Type B pancreatic cell (in vitro differentiated cells): ENCODE measurements at places on chromosomes 7 and 10.

- DNase-seq, result no peak
These were observed 258.1 kb upstream of the C7orf33 start for GRCh38 chr7:148332191-148333186.

DNA sequence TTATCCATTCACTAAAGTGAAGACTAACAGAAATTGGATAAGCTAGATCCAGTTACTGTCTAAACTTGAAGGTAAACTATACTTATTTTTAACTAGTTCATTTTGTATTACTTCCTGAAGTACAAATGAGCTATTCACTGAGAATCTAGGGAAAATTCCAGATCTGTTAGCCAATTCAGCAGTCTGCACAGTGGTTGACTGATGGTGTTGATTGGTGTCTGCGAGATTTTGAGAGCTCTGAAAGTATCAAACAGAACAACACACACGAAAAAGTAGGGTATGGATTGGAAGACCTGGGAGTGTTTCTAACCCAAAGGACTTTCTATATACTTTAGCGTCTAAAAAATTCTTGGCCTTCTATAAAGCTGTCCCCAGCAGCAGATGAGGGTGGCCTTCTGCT is 33.6 kb upstream of the AGR2 start:
- DNase-seq, result no peak

GRCh38 chr7:19932549-19933249 is 159.3 kb upstream of the TMEM196 start:
- no peak for DNase-seq

DNA sequence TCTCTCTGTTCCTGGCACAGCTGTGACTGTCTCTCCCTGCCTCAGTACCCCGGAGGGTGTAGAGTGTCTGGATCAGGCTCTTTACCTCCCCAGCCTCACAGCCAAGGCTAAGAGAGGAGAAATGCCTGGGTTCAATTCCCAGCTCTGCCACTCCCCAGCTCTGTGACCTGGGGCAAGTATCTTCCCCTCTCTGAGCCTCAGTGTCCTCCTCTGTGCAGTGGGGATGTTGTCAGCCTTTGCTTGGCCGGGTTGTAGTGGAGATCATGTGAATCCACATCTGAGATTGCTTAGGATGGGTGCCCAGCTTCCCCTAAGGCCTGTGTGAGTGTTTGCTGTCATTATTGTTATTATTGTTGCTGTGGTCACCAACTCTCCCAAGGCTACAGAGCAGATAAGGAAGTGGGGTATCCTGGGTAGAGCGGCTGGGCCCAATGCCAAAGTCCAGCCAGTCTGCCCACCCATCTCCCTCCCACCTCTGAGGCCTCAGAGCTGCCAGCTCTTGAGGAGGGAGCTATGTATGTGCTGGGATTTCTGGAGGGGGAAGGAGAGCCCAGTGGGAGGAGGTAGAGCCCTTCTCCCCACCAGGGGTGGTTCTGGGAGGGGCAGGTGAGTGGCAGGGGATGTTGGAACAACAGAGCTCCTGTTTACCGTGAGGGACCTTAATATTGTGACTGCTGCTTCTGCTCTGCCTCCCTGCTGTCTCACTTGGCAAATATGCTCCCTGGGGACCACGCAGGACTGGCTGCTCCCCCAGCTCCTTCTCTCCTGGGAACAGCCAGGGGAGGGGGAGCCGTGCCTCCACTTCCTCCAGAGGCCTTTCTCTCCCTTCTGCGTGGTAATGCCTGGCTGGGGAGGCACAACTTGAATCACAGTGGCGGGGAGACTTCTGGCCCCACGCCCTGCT is 170.5 kb downstream of the RPS24 start:
- DNase-seq, result no peak

DNA sequence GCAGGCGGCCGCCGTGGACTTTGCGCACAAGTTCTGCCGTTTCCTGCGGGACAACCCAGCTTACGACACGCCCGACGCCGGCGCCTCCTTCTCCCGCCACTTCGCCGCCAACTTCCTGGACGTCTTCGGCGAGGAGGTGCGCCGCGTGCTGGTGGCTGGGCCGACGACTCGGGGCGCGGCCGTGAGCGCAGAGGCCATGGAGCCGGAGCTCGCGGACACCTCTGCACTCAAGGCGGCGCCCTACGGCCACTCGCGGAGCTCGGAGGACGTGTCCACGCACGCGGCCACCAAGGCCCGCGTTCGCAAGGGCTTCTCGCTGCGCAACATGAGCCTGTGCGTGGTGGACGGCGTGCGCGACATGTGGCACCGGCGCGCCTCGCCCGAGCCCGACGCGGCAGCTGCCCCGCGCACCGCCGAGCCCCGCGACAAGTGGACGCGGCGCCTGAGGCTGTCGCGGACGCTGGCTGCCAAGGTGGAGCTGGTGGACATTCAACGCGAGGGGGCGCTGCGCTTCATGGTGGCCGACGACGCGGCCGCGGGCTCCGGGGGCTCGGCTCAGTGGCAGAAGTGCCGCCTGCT is 14.1 kb downstream of the SH2B2 start:
- DNase-seq, result no peak

- DNase-seq, result no peak
These were observed 14.6 kb upstream of the ZSCAN21 start for GRCh38 chr7:100034871-100035510.

DNA sequence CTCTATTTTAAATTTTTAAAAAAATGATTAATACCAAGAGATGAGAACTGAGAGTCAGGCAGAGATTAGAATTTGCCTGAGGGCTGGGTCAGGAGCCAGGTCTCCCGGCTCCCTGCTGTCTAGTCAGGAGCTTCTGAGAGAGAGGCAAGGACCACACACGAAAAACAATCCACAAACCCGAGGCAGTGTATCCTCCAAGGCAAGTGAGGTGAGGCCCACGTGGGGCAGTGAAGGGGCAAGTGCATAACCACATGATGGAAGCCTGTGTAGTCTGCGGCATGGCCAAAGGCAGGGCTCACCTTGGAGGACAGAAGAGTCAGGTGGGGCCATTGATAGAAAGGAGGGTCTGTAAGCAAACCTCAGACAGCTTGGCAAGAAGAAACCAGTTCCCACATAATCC is 541.2 kb upstream of the FOXK1 start:
- no peak for DNase-seq

DNA sequence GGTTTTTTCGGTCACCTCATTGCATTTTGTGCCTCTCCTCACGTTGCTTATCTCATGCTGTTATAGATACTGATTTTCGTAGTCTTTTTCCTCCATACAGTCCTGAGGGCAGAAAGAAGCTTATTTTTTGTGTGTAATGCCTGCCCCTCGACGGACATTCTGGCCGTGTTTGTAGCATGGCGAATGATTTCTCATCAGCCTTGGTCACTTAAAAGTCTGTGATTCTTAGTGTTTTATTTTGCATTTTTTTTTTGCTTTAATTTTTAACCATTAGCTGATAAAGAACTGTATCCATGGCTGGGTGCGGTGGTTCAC is 469 bp upstream of the NOC3L start:
- no peak for DNase-seq

DNA sequence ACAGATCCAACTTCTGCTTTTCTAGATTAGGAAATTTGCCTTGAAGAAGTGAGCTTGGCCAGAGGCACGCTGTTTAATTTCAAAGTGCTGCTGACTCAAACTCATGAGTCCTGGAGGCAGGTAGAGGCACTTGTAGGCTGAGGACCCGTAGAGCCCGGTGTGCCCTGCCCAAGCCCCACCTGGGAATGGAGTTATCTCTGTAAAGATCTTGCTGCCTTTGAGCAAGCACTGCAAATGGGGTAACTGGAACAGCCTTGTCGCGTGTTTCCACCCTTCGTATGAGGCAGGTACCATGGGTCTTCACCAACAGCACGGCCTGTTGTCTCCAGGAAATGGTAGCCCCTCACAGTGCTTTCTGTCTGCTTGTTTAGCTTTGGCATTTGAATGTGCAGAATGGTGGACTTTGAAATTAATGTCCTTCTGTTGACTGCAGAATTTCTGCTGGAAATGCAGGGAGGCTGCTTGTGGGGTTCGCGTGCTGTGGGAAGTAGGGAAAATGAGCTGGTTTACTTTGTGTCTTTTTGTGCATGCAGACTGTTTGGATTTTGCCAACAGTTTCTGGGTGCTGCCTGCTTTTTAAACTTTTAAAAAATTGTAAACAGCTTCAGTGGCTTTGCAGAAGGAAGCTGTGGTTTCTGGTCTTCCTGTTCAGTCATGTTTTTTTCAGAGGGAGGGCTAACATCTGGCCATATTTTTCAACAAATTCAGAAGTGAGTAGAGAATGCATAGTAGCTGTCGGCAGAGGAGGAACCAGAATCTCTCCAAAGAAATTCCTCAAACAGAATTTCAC is 27.2 kb downstream of the CCM2 start:
- no peak for DNase-seq

GRCh38 chr7:68321076-68321639 is 1277.1 kb upstream of the AUTS2 start:
- DNase-seq, result no peak

DNA sequence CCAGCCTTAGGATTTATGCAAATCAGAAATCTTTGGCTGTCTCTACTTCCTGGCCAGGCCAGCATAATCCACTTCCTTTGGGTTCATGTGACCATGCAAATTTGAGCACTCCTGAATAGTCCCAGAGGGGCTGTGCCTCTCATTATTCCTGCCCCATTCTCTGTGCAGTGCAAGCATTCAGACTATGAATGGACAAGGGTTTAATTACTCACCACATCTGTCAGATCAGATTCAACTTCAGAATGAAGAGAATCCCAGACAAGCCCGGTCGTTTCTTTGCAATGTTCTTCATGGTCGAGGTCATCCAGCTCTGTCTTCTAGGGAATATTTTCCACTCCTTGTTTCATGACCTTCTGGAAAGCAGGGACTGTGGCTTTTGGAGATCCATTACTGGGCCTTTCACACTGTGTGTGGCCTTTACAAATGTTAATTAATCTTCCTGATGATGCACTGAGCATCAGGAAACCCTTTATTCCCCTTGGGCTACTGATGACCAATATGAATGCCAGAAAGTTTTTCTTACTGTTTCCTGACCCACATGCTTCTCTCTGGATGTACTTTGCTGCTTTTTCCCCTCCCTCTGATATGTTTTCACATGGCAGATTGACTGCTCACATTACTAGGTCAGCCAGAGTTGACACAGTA is 217.6 kb upstream of the TCF7L2 start:
- no peak for DNase-seq

- no peak for DNase-seq
These were observed 1.4 kb downstream of the NDUFB8 start for GRCh38 chr10:100528123-100528886.

GRCh38 chr7:37194943-37195342 is 253.7 kb downstream of the ELMO1 start:
- DNase-seq, result no peak

DNA sequence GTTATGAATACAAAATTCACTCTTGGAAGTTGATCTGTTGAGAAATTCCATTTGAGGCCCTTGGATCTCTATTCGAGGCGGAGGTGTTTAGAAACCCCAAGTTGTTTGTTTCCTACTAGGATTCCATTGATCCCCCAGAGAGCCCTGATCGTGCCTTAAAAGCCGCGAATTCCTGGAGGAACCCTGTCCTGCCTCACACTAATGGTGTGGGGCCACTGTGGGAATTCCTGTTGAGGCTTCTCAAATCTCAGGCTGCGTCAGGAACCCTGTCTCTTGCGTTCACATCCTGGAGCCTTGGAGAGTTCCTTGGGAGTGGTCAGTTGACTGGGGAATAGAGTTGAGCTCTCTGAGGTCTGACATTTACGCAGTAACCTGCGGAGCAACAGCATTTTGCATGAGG is 1.2 kb downstream of the CFAP69 start:
- no peak for DNase-seq

- no peak for DNase-seq
These were observed 63.9 kb upstream of the PRKCQ start for GRCh38 chr10:6643962-6644361.

GRCh38 chr7:80971225-80971624 is 52.4 kb upstream of the SEMA3C start:
- no peak for DNase-seq

DNA sequence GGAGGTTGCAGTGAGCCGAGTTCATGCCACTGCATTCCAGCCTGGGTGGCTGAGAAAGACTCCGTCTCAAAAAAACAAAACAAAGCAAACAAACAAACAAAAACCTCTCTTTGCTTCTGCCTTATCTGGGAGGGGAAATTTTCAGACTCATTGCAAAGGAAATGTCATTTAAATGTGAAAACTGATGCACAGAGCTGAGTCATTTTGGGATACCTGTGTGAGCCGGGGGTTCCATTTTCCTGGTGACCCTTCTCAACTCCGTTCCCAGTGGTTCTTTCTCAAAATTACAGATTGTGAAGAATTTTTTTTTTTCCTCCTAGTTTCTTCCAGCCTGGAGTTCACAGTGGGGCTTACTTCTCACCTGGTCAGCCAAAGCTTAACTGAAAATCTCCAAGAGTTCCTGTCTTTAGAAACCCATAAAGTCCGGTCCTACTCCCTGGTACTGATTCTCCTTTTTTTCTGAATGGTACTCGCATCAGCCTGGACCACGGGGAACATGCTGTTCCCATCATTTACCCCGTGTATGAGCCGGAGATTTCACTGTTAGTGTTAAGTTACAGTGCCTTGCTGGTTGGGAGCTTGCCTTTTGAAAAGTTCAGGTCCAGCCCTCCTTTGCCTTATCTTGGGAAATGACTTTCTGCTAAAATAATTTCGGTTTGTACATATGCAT is 56.9 kb downstream of the RBM20 start:
- no peak for DNase-seq

- no peak for DNase-seq
These were observed 92.6 kb downstream of the DGKI start for GRCh38 chr7:137753948-137754851.

- no peak for DNase-seq
These were observed 39.5 kb downstream of the TSPAN14 start for GRCh38 chr10:80493522-80494051.

DNA sequence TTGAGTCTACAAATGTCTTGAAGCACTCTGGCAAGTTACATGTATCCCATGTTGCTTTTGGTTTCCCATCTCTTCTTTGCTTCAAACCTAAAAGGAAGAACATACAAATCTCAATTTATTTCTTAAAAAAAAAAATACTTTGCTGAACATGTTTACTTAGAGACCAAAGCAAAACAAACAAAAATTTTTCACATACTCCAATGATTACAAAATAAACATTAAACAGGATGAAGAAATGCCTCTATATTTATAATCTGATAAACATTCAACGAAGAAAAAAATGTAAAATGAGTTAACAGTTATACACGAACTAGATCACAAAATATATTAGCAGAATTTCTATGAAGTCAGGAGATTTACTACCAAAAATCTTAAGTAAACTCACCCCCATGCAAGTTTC is 31.3 kb downstream of the FAM204A start:
- DNase-seq, result no peak
